ENCODE measurements at places on chromosomes 2 and 18.

DNA sequence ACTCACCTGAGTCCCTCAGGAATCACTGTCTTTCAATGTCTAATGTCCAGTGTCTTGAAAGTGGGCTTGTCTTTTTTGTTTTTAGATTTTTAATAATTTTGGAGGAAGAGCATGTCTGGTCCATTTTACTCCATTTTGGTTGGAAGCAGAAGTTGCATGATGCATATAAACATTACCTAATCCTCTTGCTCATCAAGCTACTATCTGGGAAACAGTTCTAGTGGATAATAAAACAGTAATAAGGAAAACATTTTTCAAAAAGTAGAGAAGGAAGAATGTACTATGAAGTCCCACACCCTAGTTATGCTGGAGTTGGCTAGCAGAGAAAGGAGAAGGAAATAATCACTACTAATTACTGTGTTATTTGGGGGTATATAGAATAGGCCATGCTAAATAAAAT, 263.7 kb downstream of the ETAA1 start:
- no peak for DNase-seq

GRCh38 chr2:182259629-182260150, 167.1 kb downstream of the PDE1A start:
- no peak for DNase-seq

GRCh38 chr2:200479692-200480265, 30.1 kb downstream of the KCTD18 start:
- no peak for DNase-seq

DNA sequence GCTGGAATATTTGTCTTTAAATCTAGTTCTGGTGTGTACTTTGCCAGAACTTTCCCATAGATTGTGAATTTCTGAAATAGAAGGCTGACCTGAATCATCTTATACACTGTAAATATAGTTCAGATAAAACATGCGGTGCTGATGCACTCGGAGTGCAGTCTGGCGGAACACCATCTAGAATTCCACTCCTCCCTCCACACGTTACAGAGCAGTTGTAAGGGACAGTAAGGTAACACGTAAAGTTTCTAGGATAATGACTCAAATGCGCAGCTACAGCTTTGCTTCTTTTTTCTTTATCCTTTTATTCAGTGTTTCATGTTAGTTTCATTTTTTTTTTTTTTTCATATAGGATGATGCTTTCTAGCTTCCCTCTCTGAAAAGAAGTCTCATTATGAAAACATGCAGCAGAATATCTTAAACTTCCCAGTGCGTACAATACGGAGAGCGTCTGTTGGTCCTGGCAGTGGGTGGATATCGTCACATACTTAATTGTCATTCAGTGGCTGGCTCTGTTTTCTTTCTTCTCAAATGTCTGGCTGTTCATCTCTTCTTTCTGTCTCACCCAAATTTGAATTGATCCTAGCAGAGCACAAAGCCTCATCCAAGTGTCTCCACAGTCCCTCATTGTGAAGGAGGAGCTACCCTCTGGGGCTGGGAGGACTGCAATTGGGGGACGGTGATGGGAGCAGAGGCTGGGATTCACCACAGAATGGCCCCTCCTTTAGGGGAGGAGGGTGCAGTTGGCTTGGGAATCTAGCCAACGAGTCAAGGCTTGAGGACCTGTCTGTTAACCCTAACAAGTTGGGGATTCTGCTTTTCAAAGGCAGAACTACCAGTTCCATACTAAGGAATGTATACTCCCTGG, 138.8 kb downstream of the MYT1L start:
- DNase-seq, result no peak

DNA sequence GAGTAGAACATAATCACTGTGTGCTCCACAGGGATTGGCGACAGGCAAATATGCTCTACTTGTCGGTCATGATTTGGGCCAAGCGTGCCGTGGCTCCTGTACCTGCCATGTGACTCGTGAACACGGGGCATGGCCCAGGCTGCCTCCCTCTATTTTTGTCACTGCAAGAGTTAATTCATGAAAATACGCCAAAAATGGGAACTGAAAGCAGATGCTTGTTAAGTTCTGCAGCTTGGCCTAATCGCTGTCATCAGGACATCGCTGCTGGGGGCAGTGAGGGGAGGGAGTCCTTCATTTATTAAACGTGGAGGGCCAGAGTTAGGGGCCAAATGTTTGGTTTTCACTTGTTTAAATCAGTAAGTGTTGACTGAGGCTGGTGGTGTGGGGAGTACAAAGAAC, 177.8 kb downstream of the BCL2 start:
- no peak for DNase-seq

DNA sequence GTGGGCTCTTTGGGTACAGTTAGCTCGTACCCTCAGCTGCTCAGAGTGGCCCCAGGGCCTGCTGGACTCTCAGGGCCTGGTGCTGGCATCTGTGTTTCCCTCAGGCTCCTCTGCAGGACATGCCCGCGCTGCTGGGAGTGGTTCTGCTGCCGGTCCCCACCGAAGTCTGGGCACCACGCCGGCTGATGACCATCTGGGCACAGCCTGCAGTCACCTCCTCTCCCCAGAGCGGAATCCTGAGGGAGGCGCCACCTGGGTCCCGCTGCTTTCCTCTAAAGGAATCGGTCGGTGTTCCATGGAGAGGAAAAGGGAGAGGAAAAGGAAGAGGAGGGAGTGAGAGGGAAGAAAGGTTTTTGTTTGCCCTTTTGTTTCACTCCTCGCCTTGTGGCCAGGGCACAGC, 43.6 kb downstream of the MC2R start:
- DNase-seq, result no peak

DNA sequence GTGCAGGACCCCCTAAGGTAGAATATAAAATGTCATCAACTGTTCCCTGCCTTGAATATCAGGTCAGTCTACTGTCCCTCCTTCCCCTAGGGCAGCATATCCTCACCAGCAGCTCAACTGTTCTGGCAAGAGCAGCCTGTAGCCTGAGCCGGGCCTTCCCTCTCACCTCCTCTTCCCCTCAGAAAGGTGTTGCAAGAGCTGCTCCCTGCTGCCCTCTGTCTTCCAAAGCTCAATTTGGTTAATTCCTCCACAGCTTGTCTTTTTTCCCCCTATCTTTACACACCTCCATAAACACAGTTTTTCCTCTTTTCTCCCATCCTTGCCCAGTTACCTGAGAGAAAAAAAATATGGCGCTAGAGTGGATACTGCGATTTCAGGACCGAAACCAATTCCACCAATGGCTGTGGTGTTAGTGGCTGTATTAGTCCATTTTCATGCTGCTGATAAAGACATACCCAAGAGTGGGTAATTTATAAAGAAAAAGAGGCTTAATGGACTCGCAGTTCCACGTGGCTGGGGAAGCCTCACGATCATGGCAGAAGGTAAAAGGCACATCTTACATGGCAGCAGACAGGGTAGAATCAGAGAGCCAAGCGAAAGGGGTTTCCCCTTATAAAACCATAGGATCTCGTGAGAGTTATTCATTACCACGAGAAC, 184.7 kb downstream of the MREG start:
- no peak for DNase-seq

DNA sequence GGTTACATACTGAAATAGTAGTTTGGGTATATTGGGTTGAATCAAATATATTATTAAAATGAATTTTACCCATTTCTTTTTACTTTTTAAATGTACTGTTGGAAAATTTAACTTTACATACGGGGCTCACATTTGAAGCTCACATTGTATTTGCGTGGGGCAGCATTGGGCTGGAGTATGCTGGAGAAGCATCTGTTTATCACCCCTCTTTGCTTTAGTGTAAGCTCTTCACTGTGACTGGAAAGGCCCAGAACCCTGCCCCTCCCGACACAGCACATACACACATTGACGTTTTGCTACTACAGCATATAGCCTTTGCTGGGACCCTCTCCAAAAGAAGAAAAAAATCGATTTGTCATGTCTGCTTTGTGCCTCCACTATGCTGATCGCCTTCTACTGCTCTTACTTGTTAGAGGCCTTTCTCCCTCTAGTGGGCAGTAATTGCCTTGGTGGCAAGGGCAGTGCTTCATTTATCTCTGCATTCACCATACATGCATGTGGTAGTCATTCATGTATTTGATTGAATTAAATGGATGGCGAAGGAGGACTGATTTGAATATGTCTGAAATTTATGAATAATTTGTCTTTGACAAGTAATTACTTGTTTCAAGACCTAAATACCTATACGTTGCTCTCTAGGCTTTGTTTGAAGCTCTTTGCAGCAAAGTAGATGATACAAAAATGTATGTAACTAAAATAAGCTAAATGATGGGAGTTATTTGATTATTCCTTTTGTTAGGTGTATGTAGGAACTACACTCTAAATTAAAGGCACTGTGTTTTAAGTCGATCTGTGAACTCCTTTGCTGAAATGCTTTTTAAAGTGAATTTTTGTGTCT, 37.4 kb downstream of the VAPA start:
- DNase-seq, result no peak

GRCh38 chr2:60445684-60446179, 107.7 kb downstream of the BCL11A start:
- DNase-seq, result no peak

GRCh38 chr2:30298302-30298701, 67.0 kb downstream of the LBH start:
- no peak for DNase-seq

- DNase-seq, result no peak
Measured at GRCh38 chr2:169172151-169172735, 102.9 kb downstream of the DHRS9 start.

- no peak for DNase-seq
Measured at GRCh38 chr2:200243441-200243840, 63.1 kb upstream of the SPATS2L start.

GRCh38 chr2:60213865-60214625, 339.4 kb downstream of the BCL11A start:
- DNase-seq, result no peak

DNA sequence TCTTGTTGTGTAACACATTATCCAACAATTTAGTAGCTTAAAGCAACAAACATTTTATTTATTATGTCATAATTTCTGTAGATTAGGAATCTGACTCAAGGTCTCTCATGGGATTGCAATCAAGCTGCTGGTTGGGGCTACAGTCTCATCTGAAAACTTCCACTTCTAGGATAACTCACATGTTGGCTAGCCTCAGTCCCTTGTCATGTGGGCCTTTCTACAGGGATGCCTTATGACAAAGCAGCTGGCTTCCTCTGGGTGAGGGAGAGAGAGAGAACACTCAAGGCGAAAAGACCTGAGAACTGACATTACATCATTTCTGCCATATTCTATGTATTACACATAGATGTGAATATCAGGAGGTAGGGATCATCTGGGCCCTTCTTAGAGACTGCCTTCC, 317.9 kb upstream of the VRK2 start:
- no peak for DNase-seq

- DNase-seq, result no peak
Measured at GRCh38 chr2:4915357-4915756, 776.8 kb upstream of the SOX11 start.

DNA sequence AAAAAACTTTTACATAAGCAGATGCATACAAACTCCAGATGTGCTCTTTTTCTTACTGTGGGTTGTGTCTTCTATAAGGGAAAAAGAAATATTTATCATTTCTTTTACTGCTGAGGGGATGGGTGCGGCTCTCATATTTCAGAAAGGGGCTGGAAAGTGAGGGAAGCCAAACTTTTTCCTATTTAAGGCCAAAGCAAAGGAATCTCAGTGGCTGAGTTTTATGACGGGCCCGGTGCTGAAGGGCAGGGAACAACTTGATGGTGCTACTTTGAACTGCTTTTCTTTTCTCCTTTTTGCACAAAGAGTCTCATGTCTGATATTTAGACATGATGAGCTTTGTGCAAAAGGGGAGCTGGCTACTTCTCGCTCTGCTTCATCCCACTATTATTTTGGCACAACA, at the start of gene COL3A1:
TSS of gene COL3A1 (plus strand) at position 210 of the 400 bp plus-strand sequence. CDS start at position 327, 117 bp downstream.
- DNase-seq, result no peak

DNA sequence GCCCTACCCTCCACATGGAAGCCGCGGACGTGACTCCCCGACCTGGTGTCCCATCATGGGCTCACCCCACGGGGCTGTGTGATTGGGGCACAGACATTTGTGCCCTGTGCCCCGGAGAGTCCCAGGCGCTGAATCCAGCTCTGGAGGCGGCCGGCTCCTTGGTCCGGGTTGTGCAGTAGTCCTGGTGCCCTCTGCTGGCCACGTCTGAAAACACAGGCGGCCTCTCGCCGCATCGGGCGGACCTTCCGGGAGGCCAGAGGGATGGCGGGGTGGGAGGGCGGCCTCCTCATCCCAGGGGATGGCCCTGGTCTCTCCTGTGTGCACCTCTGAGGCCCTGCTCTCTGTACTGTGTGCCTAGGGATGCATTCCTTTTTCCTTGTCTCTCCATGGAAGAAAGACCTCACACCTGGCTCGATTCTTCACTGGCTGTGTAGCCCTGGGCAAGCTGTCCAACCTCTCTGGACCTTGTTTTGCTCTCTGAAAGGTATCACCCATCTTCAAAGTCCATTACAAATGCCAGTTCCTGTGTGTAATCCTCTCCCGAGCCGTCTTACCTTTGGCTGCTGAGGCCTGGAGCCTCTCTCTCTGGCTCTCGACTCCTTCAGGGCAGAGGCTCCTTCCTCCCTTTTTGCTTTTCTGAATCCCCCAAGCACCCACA, 27.6 kb downstream of the CELF4 start:
- no peak for DNase-seq

- DNase-seq, result no peak
Measured at GRCh38 chr2:26008851-26009566, 24.9 kb upstream of the RAB10 start.

DNA sequence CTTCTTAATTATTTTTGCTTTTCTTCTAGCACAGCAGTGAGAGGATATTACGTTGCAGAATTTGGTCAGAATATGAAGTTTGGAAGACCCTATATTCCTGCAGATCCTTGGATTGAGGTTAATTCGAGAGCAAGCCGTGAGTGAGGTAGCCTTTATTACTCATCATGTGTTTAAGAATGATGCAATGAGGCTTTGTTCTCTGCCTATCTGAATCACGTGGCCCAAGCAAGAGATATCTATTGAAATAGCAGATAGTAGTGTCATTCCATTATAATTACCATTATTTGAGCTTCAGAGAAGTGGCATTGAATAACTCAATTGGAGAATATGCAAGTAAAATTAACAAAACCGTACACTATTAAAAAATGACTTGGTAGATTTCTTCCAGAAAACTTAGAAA, 641.1 kb downstream of the TMEM182 start:
- DNase-seq, result no peak

- DNase-seq, result no peak
Measured at GRCh38 chr2:233156001-233156400, 95.5 kb upstream of the ATG16L1 start.

GRCh38 chr2:60558536-60558935, 5.1 kb upstream of the BCL11A start:
- no peak for DNase-seq

GRCh38 chr2:240052524-240052923, 797 bp downstream of the OR6B3 start:
- DNase-seq, result no peak

DNA sequence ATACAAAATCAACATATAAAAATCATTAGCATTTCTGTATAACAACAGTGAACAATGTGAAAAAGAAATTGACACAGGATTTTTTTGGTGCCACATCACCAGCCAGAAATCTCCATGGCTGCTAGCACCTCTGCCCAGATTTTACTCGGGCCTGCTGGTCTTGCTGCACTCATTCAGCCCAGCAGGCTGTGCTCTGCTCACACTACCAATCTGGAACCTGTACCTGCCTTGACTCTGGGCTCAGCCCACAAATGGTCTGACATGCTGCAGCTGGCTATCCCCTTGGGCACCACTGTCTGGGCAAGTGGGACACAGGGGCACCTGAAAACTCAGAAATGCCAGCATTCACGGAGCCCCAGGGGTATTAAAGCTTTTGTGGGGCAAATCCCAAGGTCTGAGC, 392.5 kb upstream of the NRXN1 start:
- DNase-seq, result no peak

Measured in stimulated activated CD4-positive, alpha-beta T cell treated with anti-CD3 and anti-CD28 coated beads, Interleukin-1b, Interleukin-23, amount 100 ng/mL, for 4 hours (primary cell).